ENCODE measurements at places on chromosomes 7 and 10. TPM values are rescaled to one million over a fixed set of nuclear protein-coding genes. Genes with fewer than 3 reads are reported as not detected.

GRCh38 chr7:123769371-123769770, 20.6 kb upstream of the WASL start:
- DNase-seq, result no peak

GRCh38 chr10:91127341-91128082, 93.0 kb upstream of the PCGF5 start:
- DNase-seq, result no peak

- no peak for DNase-seq
Measured at GRCh38 chr7:83161186-83161585, 1.5 kb downstream of the PCLO start.

- DNase-seq, result no peak
Measured at GRCh38 chr10:59741048-59741447, 12.2 kb downstream of the MRLN start.

DNA sequence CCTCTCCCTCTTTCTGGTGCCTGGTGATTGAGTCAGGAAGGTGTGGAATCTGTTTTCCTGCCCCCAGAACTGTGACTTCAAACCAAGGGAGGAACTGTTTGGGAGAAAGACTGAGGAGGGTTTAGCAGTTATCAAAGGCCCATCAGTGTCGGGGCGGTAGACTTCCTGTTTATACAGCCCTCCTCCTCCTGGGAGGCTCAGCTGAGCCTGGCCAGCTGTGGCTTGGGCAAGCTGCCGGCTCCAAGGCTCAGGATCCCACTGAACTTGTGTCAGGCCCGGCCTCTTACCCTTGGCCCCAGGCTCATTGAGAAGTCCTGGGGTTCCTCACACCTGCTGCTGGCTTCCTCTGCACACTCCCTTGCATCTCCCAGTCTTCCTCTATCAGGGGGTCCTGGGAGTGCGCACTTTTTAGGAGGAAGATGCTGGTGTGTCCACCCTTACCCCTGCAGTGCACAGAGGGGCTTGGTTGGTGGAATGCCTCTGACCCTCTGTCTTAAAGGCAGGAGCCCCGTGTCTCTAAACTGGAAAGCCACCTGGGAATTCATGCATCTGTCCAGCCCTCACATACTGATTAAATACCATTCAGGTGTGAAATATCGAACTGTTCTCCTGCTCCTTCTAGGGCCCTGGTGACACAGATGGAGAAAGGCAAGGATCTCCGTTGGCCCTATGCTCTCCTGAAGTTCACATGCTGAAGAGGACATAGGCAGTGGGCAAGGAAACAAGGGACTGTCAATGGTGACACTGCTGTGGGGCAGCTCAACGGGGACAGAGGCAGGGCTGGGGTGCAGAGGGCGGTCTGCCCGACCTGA, 32.4 kb downstream of the CXCL12 start:
- no peak for DNase-seq

- DNase-seq, result no peak
Measured at GRCh38 chr7:151141855-151142685, 25.4 kb downstream of the GBX1 start.

DNA sequence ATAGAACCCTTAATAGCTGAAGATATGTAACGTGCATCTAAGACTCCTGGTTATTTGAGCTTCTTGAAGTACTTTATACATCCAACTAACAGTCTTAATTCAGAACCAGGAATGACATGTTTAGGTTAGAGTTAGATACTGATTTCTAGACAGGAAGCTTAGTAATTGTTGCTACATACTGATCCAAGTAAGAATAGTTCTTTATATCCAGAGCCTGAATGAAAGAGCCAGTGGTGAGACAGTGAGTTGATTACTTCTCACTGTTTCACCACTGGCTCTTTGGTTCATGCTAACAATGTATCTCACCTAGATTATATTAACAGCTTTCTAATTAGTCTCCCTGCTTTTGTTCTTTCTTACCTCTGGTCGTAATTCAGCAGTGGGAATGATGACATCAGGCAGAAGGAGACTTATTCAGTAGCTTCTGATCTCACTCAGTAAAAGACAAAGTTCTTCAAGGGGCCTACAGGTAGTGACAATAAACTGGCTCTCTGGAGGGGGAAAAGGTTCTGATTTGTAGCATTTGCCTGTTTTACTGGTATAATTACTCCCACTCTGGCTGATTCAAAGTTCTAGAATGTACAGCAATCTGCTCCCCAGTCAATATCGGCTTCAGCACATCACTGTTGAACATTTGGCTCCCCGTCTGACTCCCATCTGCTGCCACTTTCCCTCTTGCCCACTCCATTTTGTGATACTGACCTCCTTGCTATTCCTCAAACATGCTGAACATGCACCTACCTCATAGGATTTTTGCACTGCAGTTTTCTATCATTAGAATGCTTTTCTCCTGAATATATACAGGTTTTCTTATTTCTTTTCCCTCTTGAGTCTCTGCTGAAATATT, 29.1 kb downstream of the MCU start:
- no peak for DNase-seq

The FAM13C gene
- not detected for total RNA-seq

The SYT15B gene
- total RNA-seq, result 0.30 TPM

The PLEKHA1 gene
- 50.0 TPM for total RNA-seq

The CTBP2 gene
- total RNA-seq, result 5.8 TPM

Measured in T-cell (primary cell).